ENCODE measurements at places on chromosomes 2 and 18.

DNA sequence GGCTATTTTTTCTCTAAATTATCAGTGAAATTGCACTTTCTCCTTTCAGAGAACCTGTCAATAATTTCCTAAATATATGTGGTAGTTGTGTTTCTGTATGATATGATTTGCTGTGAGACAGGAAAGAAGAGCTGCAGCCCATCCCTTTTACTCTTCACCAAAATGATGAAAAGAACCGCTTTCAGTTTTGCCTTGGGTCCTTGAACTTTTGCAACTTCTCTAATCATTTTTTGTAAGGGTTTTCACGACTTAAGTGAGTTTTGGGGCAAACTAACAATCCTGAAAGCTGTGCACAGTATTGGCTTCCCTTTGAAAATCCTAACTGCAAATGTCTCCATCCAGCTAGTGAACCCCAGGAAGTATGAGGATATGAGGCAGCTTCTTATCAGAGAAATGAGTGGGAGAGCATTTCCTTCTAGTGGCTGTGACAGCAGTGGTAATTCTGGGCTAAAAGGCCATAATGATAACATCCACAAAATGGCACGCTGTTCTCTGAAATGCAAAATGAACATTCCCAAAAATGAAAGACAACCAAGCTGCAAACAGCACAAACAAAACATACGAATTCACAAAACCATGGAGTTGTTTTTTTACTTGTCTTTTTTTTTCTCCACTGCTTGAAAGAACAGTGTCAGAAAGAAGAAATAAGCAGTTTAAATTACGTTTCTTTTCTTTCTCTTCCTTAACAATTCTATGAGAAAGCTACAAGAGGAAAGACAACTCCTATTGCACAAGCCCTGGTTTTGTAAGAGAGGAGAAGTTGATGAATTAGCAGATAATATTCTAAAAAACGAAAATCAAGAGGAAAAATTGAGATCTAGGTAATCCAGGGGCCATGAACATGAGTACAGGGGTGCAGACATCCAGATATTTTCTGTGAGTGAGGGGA, 1291.6 kb upstream of the ZEB2 start:
- DNase-seq, result no peak

DNA sequence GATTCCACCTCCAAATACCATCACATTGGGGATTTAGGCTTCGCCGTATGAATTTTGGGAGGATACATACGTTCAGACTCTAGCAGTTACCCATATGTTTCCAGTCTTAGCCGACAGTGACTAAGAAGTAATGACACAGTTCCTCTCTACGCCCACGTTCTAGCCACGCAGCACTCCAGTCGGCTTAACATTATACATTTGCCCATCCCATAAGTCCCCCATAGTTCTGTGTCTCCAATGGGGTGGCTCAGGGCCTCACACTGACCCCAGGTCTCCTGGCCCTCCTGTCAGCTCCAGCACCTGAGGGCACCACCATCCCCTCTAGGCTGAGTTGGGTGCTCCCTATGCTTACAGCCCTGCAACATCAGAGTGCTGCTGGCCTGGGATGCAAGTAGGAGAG, 18.4 kb upstream of the CNDP2 start:
- no peak for DNase-seq

DNA sequence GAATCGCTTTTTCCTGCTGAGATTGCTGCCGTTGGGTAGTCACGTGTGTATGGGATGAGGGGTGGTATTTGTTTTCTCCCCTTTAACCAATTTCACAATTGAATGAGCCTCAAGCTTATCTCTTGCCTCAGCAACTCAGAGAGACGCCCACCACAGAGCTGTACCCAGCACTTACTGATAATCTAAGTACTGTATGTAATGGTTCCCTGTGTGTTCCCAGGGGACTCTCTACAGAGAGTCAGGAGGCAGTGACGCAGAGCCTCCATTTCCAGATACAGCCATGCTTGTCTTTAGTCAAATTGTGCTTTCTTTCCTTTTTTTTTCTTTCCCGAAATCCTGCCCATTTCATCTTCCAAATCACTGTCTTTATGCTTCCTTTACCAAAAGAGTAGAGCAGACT, 1102.1 kb upstream of the KLHL29 start:
- no peak for DNase-seq

GRCh38 chr2:9552219-9553178, 3.1 kb downstream of the ADAM17 start:
- no peak for DNase-seq

- DNase-seq, result no peak
Measured at GRCh38 chr2:9971105-9971818, 19.8 kb downstream of the GRHL1 start.

DNA sequence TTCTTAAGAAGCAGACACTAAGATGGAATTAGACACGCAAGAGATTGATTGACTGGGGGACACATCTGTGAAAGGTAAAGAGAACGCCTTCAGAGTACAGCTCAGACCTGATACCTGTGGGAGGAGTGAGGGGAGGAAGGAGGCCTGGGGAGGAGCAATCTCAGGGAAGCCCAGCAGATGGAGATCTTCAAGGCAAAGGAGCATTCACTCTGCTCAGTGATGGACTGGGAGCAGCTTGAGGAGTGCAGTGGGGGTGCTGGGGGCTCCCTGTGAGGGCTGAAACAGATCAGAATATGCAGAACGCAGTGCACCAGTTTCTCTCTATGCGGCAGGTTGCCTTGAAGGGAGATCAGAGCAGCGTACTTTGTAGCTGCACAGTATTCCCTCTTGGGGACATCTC, 103.7 kb upstream of the ATP8B1 start:
- DNase-seq, result no peak

DNA sequence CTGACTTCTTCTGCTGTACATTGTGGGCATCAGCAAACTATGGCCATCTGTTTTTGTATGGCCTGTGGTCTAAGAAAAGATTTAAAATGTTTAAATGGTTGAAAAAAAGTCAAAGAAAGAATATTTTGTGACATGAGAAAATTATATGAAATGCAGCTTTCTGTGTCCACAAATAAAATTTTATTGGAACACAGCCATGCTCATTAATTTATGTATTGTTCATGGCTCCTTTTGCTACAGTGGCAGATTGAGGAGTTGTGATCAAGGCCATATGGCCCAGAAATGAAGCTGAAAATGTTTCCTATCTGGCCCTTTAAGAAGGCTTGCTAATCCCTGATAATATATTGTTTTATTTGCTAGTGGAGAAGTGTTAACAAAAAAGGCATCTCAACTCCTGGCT, 162.0 kb downstream of the SLC4A3 start:
- no peak for DNase-seq

- no peak for DNase-seq
Measured at GRCh38 chr2:174014699-174015070, 49.5 kb upstream of the SP3 start.

- no peak for DNase-seq
Measured at GRCh38 chr2:16644221-16644925, 21.3 kb downstream of the CYRIA start.

- DNase-seq, result no peak
Measured at GRCh38 chr2:72006188-72006736, 141.4 kb downstream of the CYP26B1 start.

DNA sequence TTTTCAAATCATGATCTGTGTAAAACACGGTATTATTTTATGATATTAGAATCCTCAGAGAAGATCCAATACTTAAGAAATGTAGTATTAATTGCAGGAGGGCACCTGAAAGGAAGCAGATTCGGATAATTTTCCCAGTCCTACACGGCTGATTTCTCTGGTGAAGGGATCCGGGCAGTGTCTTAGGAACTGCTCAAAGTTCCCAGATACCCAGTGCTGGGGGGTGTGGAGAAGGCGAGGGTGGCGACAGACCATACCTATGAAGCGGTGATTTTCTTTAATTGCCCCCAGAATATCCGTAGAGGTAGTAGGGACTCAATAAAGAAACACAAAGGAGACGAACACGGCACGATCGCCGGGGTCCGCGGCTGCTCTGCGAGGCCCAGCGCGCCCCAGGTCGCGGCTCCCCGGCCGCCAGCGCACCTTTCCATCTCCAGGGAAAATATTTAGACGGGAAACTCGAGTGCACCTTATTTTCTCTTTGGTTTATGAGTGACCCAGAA, 1.4 kb upstream of the SOX11 start:
- DNase-seq, result no peak

GRCh38 chr2:67857836-67858235, 205.0 kb downstream of the C1D start:
- no peak for DNase-seq

- DNase-seq, result no peak
Measured at GRCh38 chr2:226050822-226051221, 651.3 kb downstream of the NYAP2 start.

GRCh38 chr2:141329964-141330363, 800.9 kb downstream of the LRP1B start:
- DNase-seq, result no peak
